Common myeloid progenitor, CD34-positive (primary cell): ENCODE measurements at places on chromosomes 3 and 15.

DNA sequence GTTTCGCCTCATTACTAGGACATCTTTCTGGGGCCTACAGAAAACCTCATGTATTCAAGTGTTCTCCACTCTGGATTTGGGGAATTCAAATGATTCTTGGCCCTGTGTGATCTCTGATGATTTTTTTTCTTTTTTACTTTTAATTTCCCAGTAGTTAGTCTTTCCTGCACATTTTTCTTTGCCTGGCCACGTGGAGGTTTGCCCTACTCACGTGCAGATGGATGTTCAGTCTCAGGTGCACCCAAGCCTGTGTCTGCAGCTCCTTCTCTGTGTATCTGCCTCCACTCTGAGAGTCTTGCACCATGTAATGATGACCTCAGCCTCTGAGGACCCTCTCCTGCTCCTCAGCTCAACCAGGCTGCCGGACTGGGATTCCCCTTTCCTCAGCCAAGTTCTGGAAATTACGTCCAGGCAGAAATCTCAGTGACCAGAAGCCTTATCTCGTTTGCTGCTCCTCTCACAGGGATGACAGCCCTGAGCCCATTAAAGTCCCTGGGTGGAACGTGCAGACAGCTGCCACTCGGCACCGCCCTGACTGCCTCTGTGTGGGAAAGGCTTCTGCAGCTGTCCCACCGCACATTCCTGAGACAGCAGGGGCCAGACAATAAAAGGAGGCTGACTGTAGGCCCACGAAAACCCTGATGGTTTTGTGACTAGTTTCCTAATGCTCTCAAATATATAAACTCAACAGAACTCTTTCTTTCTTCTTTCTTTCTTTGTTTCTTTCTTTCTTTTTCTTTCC lies 31.4 kb upstream of the GABRB3 start:
- no peak for DNase-seq

- DNase-seq, result no peak
These were observed 2.9 kb upstream of the KLHL40 start for GRCh38 chr3:42682301-42683070.

DNA sequence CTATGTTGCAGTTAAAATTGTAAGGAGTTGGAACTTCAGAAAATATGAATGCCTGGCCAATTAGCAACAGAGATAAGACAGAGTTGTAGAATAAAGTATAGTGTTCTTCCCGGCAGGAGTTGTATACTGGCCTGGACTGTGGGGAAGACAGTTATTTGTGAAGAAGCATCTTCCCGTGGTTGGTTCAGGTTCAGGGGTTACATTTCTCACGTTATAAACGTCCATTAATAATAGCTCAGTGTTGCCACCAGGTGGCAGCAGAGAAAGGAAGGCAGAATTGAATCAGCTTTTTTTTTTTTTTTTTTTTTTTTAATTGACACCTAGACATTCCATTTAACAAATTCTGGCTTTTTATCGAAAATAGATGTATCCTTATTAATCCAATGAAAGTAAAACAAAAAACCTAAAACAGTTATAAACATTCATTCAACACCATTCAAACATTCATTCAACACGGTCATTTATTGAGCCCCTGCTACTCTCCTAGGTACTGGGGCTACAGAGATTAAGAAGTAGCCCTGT lies 66.4 kb upstream of the NR2E3 start:
- DNase-seq, result peak; percentile 50

- peak; percentile 84 for DNase-seq
These were observed 224.1 kb upstream of the TPRG1 start for GRCh38 chr3:188947401-188948280.

GRCh38 chr15:45114076-45114750 lies at the start of the genes DUOX2 and DUOXA2:
Gene DUOX2, minus strand, starts transcription at chr15:45114172. Its CDS starts 761 bp downstream, at chr15:45113411.
Gene DUOXA2, plus strand, starts transcription at chr15:45114326. Its CDS starts 280 bp downstream, at chr15:45114606.
- no peak for DNase-seq

GRCh38 chr15:68650901-68651709 lies 72.3 kb downstream of the CORO2B start:
- DNase-seq, result peak; percentile 43

DNA sequence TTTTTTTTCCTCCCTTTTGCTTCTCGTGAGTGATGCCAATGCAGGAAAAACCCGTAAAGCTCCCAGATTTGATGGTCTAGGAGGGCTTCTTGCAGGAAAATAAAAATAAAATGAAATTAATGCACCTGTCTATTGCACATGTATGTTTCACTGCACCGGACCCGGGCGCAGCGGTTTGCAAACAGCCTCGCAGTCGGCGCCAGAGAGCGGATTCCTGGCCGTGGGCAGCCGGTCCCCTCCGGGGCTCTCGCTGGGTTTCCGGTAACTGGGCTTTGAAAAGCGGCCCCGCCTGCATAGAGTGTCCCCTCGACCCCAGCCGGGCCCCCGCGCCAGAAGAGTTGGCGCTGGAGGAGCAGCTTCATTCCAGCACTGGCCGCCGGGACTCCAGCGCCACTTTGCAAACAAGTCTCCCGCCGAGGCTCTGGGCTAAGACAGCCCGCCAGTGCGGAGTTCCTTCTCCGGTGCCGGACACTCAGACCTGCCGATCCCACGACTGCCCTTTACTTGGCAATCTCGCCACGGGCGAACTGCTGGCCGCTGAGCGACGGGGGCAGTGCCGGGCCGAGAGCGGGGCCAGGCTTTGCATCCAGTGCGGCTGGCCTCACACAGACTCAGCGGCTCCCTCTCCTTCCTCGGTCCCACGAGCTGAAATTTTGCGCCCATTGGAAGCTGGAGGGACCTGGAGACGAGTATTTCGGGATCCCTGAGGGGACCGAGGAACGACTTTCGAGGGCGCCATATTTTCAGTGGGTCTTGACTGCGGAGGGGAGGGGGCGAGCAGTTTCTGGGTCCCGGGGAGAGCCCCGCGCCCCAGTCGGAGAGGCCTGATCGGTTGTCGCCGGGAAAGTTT lies 225.9 kb upstream of the C2CD4B start:
- peak; percentile 16 for DNase-seq

DNA sequence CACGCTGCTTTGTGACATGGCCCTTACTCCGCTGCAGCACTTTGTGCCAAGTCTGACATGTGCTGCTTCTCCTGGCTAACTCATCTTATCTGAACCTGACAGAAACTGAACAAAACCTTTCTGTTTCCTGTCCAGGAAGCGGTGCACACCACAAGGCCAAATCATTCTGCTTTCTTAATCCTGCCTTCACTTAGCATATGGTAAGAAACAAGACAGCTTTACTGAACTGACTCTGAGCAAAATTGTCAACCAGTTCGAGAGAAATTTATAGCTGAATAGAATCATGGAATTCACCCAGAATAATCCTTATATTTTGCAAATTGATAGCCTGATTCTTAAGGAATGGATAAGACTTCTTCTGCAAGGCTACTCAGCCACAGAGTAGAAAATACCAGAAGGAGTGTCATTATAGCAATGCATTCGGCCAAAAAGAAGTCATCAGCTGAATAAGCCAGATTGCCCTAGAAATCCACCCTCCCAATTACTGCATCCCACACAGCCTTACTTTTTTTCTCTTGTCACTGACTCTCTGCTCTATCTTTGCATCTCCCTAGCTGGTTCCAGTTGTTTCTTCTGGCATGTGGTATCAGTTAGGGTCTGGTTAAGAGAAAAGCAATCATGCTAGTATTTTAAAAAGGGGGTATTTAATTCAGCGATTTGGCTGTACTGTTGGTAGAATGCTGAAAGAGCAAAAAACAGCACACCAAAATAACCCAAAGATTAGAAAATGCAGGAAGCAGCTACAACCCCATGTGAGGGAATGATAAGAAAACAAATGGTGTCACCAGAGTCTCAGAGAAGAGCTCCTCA lies 41.6 kb upstream of the STRIT1 start:
- DNase-seq, result peak; percentile 99

GRCh38 chr3:149342413-149343380 lies 9.3 kb upstream of the TM4SF18 start:
- peak; percentile 72 for DNase-seq

GRCh38 chr3:45860481-45860880 lies 18.6 kb upstream of the LZTFL1 start:
- no peak for DNase-seq

GRCh38 chr3:133955892-133956291 lies 60.2 kb upstream of the RAB6B start:
- DNase-seq, result no peak

- DNase-seq, result no peak
These were observed 891.4 kb downstream of the NTRK3 start for GRCh38 chr15:87365186-87365585.
